ENCODE measurements at places on chromosomes 11 and 22.

GRCh38 chr11:36953976-36954375 is 355.9 kb upstream of the RAG2 start:
- no peak for DNase-seq

- no peak for DNase-seq
These were observed 25.7 kb downstream of the DRICH1 start for GRCh38 chr22:23606204-23607131.

- no peak for DNase-seq
These were observed 133.4 kb downstream of the DCDC1 start for GRCh38 chr11:31236143-31236542.

- DNase-seq, result no peak
These were observed at the start of gene OR4A16 for GRCh38 chr11:55342901-55343300. OR4A16 (plus strand) TSS chr11:55343201; CDS start chr11:55343201, 0 bp downstream.

DNA sequence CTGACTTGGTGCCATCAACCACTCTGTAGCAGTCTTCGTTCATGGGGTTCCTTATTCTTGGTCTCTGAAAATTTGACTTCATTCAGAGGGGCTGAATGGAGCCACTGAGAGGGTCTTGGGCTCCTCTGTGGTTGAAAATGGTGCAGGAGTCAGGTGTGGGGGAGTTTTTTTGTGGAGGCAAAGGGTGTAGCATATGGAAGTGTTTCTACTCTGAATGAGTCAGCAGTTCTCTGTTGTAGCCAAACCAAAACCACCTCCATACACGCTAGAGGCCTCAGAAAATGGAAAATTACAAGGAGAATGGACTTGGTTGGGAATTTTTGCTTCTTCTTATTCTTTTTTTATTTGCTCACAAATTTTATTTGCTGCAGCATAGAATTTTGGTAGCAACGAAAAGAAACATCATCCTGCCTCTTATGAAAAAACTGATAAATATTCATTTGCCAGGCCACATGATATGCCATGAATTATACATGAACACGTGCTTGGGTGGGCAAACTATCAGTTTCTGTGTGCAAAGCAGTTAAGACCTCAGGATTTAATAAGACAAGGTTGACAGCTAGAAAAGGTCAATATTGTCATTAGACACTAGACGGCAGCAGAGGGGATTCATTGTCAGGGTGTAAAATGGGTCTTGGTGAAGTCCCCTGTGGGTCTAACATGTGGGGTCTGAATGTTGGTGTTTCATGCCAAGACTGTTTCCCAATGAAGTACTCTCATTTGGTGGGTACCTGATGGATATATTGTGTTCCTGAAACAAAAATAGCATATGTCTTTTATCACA is 111.7 kb downstream of the MYO18B start:
- no peak for DNase-seq

- no peak for DNase-seq
These were observed 29.7 kb downstream of the OR10A6 start for GRCh38 chr11:7901319-7901854.

DNA sequence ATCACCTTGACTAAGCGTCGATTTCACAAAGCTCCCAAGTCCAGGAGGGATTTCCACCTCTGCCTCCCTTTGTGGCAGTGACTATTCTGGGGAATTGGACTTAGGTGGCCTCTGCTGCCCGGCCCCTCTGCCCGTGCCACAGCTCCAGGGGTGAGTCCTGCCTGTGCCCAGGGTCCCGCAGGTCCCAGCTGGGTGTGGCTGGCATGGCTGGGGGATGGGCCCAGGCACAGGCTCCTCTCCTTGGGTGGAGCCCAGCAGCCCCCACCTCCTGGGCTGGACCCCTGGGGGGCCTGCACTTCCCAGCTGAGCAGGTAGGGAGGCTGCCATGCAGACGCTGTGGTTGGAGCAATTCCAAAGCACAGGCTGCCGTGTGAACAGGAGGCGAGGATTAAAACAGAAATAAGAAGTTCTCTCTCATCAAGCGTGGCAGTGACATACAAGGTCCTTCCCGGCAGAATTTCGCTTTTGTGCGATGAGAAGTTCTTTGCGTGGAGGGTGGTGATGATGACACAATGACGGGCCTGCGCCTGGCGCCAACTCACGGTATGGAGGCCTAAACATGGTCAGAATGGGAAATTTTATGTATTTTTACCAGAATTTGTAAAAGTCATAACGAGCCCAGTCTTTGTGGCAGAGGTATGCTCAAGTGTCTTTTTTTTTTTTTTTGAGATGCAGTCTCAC is 107.3 kb downstream of the BRD1 start:
- no peak for DNase-seq

DNA sequence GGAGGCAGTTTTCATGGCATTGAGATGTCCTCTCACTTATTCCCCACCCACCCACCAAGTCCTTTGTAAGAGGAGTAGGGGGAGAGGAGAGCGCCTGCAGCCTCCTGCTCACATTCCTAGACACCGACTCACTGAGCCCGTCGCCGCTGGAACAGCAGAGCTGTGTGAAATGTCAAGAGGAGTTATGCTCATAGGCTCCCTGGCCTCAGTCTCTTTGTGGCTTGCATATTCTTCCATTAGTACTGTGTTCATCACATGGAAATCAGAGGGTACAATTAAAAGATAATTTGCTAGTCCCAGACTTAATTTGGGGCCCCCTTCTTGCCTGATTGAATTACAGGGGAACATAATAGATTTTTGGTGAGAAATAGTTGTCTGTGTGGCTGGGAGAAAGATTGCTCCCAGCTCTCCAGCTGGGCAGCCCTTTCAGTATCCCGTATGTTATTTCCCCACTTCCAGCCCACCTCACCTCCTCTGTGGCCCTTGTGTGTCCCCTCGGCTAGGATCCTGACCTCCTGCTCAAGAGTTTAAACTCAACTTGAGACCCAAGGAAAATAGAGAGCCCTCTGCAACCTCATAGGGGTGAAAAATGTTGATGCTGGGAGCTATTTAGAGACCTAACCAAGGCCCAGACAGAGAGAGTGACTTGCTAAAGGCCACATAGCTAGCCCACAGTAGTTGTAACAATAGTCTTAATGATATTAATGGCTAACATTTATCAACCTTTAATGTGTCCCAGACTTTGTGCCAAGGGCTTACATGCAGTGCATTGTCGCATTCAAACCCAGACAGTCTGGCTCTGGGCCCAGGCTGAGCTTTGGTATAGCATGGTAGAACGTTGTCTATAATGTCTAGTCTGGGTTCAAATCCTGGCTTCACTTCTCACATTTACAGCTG is 32.2 kb downstream of the LIMK2 start:
- DNase-seq, result peak; percentile 55

DNA sequence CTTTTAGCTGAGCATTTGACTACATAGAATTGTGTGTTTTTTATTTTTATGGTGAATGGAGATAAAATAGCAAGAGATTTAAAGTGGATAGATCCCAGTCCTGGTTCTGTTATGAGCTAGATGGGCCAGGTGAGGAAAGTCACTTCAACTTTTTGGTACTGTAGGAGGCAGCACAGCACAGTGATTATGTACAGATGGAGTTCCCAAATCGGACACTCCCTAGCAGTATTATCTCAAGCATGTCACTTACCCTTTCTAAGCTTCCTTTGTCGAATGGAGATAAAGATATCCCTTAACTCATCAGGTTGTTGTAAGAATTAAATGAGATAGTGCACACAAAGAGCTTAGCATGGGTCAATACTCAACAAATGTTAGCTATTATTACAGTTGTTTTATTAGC is 5.3 kb downstream of the EXPH5 start:
- no peak for DNase-seq

- no peak for DNase-seq
These were observed 117.4 kb downstream of the KIAA1671 start for GRCh38 chr22:25069758-25070481.

GRCh38 chr11:107457205-107457557 is 444 bp downstream of the CWF19L2 start:
- DNase-seq, result no peak

DNA sequence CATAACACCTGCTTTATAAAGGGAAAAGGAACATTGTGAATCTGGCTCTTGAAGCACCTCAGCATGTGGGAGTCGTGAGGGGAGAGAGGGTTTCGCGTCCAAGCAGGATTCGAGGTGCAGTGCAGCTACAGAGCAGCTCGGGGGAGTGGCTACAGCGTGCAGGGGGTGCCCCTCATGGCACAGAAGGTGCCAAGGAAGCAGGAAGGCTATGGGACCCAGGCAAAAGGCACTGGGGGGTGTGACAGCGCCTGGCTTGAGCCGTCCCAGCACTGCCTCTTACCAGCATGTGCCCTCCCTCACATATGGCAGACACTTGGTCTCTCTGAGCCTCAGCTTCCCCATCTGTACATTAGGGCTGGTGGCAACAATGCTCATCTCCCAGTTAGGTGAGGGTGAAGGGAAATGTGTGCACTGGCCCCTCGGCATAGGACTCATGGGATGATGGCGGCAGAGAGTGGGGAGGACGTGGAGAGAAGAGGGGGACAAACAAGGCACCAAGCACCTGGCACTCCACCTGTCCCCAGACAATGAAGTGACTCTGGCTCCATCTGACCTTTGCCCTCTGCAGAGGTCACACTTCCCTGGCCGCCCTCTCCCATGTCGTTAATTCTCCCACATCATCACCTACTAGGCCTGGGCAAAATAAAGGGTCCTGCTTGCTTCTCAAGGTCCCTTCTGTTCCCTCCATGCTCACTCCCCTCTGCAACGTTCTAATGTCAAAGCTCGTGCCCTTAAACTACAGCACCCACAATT is 10.4 kb downstream of the TNKS1BP1 start:
- no peak for DNase-seq

DNA sequence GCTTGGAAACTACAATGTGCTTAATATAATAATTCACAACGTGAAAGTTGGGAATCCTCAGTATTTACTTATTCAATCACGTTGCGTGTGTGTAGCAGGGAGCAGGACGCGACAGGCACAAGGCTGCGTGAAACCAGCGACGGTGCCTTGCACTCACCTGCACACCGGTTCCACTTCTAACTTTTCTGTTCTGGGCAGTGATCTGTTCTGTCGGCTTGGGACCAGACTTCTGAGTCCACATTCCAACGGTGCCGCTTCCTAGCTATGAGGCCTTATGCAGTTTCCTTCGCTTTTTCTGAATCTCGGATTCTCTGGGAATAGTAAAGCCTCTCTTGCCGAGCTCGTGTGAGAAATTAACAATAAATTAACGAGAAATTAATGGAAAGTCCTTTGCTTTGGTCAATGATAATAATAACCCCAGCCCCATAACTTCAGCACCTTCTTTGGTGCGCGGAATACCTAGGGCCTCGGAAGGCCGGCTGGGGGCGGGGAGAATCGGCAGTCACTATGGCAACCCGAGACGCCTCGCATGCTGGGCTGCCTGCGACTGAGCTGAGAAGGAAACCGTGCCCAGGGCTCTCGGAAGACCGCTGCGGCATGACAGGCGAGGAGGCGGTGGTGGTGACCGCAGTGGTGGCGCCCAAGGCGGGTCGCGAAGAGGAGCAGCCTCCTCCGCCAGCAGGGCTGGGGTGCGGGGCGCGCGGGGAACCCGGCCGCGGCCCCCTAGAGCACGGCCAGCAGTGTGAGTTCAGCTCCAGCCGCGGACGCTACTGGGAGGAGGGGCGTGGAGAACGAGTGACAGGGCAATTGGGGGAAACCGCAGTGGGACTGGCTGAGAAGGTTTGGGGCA is at the start of gene C11orf97:
C11orf97 (plus strand) TSS at position 530 of the 850 bp plus-strand sequence; CDS start at position 598, 68 bp downstream.
- DNase-seq, result peak; percentile 77

DNA sequence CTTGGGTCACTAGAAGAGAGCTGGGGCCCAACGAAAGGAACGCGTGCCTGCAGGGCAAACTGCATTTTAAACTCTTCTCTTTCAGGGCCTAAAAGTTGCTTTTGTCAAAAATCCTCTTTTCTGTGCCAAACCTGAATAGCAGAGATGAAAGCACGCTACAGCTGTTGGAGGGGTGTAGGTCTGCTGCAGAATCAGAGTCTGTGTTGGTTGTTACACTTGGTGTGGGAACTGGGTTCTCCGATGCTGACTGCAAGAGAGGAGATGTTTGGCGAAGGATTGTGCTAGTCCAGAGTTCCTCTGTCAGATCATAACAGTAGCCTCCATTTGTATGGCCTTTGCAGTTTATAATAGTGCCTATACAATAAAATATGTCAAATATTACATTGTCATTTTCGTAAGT is 41.8 kb downstream of the BARX2 start:
- DNase-seq, result no peak

GRCh38 chr11:86575208-86575855 is 97.1 kb downstream of the ME3 start:
- no peak for DNase-seq

- no peak for DNase-seq
These were observed 189.6 kb downstream of the ST3GAL4 start for GRCh38 chr11:126545057-126545555.

- DNase-seq, result no peak
These were observed 38.1 kb downstream of the AHNAK start for GRCh38 chr11:62508336-62509058.

DNA sequence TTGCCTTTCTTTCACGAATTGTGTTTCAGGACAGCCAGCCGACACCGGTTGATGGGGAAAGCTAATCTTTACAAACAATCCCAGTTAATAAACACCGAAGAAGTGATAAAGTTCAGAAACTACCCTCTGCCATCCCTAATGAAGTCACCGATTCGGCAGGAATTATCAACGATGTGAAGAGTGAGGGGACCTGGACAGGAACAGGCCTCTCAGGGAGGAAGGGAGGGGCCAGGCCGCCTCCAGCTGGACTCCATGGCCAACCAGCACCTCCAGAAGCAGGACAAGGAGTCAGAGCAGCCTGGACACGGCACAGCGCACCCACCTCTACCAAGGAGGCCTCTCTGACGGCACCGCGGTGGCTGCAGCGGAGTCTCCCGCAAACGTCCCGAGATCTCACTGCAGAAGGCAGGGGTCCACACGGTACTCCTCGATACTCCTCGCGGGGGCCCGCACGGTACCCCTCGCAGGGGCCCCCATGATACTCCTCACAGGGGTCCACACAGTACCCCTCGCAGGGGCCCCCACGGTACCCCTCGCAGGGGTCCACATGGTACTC is 3.9 kb downstream of the TOLLIP start:
- no peak for DNase-seq

GRCh38 chr11:43580735-43581369 is 99.7 kb upstream of the HSD17B12 start:
- DNase-seq, result no peak

- no peak for DNase-seq
These were observed 13.5 kb downstream of the PIK3IP1 start for GRCh38 chr22:31278626-31279326.

GRCh38 chr11:134636071-134636470 is 224.0 kb upstream of the B3GAT1 start:
- no peak for DNase-seq

DNA sequence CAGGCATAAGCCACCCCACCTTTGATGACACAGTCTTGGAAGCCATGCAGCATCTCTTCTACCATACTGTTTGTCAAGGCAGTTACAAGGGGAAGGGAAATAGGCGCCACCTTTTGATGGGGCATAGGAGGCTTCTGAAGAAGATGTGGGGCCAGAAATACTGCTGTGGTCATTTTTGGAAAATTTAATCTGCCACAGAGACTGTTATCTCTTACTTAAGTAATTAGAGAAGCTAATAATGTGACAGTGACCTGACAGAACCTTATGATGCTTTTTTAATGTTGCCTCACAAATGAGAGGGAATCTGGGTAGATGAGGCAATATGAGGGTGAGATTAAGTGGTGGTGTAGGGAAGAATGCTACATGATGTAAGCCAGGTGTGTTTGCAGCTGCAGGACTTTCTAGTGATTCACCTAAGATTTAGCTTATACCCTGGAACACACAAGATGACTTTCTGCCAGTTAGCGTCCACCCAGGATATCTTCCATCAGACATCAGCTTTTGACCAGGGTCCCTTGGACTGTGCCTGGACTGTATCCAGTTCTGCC is 34.3 kb upstream of the ADORA2A start:
- DNase-seq, result no peak
